ENCODE measurements at places on chromosomes 13 and 19.

DNA sequence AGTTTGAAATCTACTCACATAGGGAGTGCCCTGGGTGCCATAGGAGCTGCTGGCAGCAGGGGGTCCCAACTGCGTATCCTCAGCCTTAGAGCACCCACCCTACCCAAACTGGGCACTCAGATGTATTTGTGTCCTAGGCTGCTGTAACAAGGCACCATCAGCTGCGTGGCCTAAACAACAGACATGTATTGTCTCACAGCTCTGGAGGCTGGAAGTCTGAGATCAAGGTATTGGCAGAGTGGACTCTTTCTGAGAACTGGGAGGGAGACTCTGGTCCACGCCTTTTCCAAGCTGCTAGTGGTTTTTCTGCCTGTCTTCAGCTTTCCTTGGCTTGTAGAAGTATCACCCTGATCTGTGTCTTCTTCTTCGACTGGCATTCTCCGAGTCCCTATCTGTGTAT, 83.6 kb downstream of the FGF14 start:
- DNase-seq, result no peak

DNA sequence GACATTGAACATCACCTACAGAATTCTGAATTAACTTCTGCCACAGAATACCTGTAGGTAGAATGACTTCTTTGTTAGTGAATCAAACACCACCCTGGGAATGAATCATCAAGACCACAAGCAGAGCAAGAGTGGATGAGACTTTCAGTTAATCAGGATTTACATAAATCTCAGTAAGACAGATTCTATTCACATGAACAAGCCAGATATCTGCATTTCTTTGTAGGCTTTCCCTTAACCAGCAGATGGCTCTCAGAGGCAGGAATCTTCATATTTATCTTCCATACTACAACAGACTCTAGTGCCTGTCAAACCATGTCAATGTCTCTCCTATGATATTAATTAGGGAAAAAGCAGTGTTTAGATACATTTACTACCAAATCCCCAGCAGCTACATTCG, 412.1 kb downstream of the KLF12 start:
- DNase-seq, result no peak

GRCh38 chr13:72590091-72590740, 137.2 kb downstream of the MZT1 start:
- no peak for DNase-seq

GRCh38 chr13:24863748-24864540, 100.0 kb downstream of the RNF17 start:
- no peak for DNase-seq

DNA sequence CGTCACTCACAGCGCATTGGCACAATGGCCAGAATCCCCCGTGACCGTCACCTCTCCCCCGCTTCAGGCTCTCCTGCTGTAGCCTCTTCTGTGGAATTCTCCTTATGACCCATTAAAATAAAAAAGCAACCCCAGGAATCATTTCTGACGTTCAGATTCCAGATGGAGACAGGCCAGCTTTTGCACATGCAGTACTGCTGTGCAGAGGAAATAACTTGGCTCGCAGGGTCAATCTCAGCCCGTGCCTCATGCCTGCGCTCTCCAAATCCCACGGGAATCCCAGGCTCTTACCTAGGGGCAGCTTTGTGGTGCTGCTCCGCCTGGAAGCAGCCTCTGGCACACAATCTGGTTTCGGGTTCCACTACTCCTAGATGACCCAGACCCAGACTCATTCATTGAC, 32.7 kb upstream of the SOX1 start:
- DNase-seq, result no peak
